GM23248 (cell line): ENCODE measurements at places on chromosomes 3 and 15.

- no peak for DNase-seq
These were observed 20.9 kb downstream of the GNB4 start for GRCh38 chr3:179430277-179430870.

- DNase-seq = no peak
These were observed 12.6 kb downstream of the CEP152 start for GRCh38 chr15:48798319-48798718.

DNA sequence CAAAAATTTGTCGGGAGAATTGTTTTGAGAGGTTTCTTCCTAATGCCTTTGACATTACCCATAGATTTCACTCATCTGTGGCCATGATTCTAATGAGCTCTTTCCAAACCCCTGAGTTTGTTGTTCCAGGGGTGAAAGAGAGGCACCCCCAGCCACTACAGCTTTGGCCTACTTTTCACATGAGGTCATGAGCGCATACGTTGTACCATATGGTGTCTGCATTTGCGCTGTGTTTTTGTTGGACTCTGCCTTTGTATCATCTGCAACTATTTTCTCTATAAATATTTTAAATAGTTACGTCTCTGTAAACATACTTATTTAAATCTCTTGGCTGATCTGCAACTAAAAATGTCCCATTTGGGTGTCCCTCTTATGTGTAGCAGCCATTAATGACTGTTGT, 107.9 kb downstream of the LRTM1 start:
- DNase-seq = no peak

DNA sequence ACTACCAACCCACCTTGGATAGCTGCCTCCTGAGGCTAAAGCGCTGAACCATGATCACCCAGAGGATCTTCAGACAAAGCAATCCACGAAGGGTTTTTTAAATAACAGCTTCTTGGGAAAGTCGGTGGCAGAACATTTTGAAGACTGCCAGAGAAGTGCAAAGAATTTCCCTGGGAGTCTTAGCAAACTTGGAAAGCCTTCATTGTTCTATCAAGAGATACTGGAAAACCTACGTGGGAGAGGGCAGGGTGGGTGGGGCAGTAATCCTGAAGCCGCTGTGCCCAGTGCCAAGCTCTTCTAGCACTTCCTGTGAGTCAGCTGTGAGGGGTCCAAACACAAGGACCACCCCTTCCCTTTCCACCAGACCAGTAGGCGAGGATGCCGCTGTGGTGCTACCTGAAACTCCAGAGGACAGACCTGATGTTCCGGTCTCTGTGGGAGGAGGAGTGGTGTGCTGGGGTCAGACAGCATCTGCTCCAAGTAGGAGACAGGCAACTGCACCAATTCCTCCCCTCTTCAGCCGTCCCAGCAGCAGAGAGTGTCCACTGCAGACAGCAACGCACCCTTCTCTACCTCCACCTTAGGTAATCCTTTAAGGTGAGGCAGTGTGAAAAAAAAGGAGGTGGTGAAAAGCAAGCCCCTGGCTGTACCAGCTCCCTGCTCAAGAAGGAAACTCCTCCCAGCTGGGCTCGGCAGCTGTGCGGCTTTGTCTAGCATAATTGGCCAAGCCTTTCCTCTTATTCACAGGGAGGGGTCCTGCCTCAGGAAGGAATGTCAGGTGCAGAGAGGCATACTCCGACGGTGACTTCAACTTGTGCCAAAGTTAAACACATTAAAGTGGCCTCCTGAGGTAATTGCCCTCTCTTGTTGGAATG, 99.0 kb downstream of the TMCC1 start:
- peak; percentile 53 for DNase-seq

GRCh38 chr15:63348392-63348791, 33.3 kb downstream of the CA12 start:
- DNase-seq = peak; percentile 90

GRCh38 chr3:81666502-81667121, 94.8 kb downstream of the GBE1 start:
- peak; percentile 46 for DNase-seq

- no peak for DNase-seq
These were observed 241.1 kb downstream of the WNT5A start for GRCh38 chr3:55246033-55246432.

DNA sequence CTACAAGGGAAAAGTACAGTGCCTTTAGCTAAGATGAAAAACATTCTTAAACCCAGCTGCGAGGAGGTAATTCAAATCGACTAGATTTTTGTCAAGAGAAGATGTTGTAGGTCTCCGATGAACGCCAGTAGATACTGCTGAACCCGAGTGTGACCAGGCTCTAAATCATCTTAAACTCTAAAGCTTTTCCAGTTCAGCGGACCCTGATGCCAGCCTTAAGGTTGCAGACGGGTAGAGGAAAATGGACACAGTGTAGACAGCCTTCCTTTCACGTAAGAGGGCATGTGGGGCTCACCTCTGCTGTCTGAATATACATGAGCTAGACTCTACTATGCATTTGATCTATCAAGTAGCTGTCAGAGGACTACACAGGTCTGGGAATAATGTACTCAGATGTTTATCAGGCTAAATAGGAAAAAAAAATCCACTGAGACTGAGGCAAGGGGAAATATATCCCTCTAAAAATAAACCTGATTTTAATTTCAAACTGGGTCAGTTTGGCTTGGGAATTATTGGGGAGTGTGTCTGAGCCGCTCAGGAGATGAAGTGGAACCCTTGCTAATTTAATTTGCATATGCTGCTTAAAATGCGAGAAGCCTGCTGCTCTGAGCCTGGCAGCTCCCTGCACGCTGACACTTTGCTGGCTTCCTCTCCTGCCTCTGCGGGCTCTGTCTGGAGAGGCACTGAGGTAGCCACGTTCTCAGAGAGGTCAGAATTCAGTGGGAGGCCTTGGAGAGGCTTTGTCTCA, 151.9 kb downstream of the CADPS start:
- DNase-seq = no peak

DNA sequence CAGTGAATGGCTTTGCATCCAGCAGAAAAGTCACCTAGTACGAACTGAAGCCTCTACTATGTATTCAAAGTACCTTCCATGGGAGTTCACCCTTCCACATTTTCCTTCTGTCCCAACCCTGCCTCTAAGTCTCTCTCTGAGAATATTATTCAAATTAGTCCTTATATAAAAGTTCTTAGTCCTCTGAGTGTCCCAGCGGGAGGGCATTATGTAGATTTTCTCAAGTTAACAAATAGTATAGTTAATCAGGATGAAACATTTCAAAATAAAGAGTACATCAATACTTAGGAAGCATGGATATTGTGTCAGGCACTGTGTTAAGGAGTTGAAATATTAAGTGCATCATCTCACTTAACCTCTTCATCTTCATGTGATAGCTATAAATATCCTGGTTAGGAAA, 223.3 kb downstream of the CPNE4 start:
- DNase-seq = no peak

DNA sequence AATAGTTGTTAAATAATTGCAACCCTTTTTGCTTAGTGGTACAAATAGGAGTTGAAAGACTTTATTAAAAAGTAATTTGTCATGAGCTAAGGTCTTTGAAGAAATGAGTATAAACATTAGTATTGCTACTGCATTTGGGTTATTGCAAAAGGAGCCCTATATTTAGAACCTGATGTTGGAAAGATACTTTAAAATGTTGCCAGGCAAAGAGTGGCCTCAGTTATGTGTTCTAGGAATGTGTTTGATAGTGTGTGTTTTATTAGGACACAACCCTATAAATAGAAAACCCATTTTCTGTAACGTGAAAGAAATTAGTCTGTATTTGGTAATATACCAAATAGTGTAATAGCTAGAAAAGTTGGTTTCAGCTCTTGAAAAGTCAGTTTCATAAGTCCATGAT, 10.7 kb downstream of the VPS8 start:
- peak; percentile 16 for DNase-seq

- DNase-seq = no peak
These were observed 538.1 kb upstream of the ATP11B start for GRCh38 chr3:182255158-182255557.

DNA sequence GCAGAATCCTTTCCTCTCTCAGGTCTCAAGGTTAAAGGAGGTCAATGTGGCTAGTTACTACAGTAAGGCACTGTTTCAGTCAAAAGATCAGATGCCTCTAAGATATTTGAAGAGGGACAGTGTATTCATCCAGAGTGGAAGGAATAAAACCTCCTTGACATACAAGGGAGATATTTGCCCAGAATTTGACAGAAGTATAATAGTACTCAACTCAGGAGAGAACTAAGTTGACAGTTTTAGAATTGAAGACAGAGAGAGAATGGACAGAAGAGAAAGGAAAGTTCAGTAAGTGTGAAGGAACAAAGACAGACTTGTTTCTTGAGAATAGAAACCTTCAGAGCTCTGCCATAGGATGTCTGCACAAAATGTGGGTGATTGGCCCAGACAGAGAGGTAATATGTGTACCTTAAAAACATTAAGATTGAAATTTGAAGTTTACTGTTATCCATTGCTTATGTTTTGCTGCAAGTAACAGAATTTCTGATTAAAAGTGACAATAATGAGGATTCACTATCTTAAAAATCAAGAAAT, 507.1 kb downstream of the IGSF11 start:
- DNase-seq = no peak

GRCh38 chr3:184379358-184380184, at the start of gene CHRD:
Gene CHRD, plus strand, starts transcription at chr3:184380054. Its CDS starts 265 bp downstream, at chr3:184380319.
- no peak for DNase-seq

DNA sequence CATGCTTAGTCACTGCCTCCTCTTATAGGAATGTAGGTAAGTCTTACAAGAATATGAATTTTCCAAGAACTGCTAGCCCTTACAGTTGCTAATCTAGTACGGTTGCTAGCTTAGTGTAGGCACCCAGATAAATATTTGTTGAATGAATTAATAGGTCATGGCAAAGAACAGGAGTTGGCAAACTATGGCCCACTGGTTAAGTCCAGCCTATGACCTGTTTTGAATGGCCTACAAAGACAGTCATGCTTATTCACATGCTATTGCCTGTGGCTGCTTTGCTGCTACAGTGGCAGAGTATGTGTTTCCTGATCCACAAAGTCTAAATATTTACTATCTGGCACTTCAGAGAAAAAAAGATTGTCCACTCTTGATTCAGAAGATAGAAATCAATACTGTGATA, 631.8 kb downstream of the AGBL1 start:
- DNase-seq = no peak

GRCh38 chr3:77562089-77562488, 522.2 kb downstream of the ROBO2 start:
- no peak for DNase-seq

DNA sequence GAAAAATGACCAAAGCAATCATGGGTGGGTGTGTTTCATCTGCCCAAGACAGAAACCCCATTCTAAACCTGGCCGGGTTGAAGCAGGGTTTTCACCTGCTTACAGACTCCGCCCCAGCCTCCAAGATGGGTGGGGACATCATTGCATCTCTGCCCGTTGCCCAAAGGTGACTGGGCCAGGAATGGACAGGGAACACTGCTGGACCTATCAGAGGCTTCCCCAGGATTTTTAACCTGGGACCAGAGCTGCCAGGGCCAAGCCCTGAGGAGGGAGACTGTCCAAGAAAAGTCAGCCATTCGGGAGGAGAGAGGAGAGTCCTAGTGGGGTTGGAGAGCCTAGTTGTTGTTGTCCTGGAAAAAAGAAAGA, 109.7 kb upstream of the ALDH1A3 start:
- no peak for DNase-seq

- peak; percentile 63 for DNase-seq
These were observed 2.2 kb downstream of the IGF1R start for GRCh38 chr15:98650417-98651035.

- DNase-seq = no peak
These were observed 190.0 kb downstream of the PLCH1 start for GRCh38 chr3:155554777-155555451.

- DNase-seq = no peak
These were observed 66.0 kb downstream of the HMCES start for GRCh38 chr3:129344540-129345220.

GRCh38 chr3:171001250-171001893, 25.1 kb downstream of the SLC2A2 start:
- DNase-seq = no peak

DNA sequence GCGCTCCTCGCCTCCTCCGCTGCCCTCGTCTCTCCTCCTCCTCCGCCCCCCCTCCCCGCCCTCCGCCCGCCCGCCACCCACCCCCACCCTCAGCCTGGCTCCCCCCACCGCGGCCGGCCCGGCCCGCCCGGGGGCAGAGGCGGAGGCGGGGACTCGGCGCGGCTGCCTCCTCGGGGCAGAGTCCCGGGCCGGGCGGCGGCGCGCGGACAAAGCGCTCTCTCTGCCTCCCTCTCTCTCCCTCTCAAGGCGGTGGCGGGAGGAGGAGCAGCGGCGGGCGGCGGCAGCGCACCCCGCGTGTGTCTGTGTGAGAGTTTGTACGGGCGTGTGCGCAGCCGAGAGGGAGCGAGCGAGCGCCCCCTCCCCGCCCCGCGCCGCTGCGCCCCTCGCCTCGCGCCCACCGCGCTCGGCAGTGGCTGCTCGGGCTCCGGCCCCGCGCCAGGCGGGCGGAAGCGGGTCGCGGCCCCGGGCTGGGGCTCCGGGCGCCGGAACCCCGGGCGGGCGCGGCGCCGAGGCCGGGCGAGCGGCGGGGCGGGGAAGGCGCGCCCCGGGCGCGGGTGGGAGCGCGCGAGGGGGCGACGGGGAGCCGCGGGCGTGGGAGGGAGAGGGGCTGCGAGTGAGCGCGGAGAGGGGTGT, at the start of gene IGF2BP2:
TSS of gene IGF2BP2 (minus strand) at position 37 of the 633 bp plus-strand sequence. CDS start 82 bp downstream, outside the sequence.
- DNase-seq = peak; percentile 92

DNA sequence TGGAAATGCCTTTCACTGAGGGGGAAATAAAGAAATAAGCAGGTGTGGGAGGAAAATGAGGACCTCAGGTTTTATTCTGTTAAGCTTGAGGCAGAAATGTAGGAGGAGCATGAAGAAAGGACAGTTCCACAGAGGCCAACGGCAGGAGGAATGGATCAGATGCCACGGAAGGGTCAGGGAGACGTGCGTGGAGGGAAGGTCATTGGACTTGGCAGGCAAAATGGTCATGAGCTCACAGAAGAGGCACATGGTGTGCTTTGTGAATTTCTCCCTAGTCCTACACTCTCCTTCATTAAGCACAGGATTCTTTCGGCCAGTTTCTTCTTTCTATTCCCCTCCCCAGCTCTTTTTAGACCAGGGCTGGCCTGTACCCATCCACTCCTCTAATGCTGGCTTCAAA, 32.5 kb upstream of the THSD4 start:
- DNase-seq = peak; percentile 39

DNA sequence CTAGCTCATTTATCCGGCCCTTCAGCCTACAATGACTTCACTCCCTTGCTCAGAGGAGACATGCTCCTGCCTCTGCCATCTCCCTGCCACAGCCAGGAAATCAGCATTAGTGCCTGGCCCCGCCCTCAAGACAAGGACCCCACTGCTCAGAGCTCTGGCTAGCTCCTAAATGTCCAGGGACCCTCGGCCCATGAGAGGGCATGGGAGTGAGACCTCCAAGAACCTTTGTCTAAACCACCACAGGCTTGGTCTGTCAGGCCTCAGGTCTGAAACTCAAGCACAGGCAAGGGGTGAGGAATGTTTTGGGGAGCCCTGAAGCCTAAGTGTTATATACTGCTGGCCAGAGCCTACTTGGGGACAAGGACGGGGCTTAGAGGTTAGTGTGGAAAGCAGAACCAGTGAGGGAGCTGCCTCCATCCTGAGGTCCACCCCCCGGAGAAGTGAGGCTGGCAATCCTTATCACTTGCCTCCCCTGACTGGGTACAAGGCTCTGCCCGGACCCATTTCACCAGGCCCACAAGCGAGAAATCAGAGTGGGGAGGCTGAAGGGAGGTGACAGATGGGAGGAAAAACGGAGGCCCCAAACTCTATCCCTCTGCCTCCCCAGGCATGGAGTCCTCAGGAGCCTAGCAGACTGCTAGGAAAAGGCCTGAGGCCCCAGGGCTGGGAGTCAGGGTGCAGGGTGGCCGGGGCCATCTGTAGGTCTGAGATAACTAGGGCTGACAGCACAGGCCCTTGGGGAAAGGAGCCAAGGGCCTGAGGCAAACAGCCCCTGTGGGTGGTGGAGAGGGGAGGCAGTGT, 18.8 kb downstream of the SHF start:
- DNase-seq = no peak

GRCh38 chr3:17372362-17373210, 369.8 kb downstream of the TBC1D5 start:
- peak; percentile 64 for DNase-seq
